ENCODE measurements at places on chromosomes 1 and 21.
A peak's percentile ranks its signal among the peaks of the same experiment; 100 is the strongest.

DNA sequence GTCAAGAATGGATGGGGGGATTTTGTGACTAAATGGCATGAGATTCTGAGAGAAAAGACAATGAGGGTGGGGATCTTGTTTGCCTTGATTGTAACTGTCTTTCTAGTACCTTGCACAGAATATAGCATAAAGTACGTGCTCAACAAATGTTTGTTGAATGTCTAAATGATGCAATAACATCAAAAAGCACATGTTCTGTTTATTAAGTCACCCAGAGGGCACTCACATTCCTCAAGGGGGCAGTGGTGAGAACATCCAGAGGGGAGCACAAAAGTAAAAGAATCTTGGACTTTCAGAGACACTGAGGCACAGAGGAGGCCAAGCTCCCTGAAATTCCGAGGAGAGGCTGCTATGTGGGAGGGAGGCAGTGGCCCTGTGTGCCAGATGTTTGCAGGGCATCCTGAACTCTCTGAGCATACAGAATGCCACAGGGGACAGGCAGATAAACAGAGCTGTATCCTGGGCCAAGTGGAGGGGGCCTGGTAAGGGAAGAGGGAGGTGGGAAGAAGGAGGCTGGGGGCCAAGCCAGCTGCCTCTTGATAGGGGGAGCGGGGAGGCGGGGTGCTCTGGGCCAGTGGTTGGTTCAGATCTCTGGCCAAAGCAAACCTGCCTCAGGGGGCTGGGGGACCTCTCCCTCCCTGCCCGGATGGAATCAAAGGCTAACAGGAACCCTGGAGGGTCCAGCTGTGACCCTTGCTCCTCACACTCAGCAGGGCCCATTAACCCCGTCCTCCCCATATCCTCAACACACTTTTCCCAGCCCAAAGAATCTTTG is 6.5 kb upstream of the ATP1A2 start:
- DNase-seq, result peak; percentile 48

- no peak for DNase-seq
These were observed 7.2 kb downstream of the RPAP2 start for GRCh38 chr1:92306020-92306419.

DNA sequence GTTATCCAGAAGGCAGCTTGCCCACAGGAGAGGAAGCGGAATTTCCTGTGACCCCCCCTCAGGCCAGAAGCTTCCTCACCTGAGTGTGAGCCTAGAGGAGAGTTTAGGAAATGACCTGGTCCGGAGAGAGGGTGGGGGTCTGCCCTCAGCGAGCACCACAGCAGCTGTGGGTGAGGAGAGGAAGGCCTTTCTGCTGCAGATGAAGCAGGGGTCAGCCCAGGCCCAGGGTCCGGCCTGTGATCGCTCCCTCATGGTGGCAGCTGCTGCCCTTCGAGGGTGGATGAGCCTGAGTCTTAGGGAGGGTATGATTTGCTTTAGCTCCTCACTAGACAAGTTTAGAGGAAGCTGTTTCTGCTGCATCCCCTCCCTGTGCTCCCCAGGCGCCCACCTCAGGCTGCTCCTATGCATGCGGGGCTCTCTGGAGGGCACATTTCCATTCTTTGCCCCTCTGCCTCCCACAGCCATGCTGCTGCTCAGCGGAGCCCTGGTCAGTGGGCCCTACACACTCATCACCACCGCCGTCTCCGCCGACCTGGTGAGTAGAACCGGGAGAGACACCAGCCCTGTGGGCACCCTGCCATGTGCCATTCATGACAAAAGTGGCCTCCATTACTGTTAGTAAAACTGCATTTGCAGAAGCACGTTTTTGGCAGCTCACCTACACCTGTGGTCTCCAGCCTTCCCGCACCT is 53.0 kb downstream of the SLC37A1 start:
- DNase-seq, result no peak

DNA sequence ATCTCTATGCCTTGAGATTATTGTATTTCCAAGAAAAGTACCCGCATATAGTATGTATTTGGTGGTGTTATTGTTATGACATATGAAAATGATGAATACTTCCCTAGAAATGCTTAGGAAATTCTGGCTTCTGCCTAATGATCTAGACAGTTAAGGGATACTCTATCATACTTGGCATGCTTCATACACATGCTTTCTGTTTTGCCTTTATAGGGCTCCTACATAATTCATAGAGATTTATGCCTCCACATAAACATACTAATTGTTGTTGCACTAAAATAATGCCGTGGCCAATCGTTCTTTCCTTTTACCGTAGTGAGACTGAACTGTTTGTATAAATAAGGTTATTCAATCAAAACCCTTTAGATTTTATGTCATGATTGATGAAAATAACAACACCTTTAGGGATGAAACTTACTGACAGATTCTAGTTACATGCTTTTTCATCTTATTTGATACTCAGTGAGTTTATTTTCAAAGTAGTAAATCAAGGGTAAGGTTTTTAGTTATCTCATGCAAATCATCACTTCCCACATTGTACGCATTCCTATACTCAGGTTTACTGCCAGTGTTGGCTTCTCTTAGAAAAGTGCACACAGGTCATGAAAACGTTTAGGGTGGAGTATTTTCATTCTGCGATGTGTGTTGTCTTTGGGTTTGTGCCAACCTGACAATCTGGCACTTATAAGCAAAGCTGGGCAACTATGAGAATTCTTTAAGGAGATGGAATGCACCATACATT is 40.5 kb upstream of the SCYL3 start:
- DNase-seq, result no peak

- DNase-seq, result no peak
These were observed 148.9 kb downstream of the PBX1 start for GRCh38 chr1:164707868-164708331.

DNA sequence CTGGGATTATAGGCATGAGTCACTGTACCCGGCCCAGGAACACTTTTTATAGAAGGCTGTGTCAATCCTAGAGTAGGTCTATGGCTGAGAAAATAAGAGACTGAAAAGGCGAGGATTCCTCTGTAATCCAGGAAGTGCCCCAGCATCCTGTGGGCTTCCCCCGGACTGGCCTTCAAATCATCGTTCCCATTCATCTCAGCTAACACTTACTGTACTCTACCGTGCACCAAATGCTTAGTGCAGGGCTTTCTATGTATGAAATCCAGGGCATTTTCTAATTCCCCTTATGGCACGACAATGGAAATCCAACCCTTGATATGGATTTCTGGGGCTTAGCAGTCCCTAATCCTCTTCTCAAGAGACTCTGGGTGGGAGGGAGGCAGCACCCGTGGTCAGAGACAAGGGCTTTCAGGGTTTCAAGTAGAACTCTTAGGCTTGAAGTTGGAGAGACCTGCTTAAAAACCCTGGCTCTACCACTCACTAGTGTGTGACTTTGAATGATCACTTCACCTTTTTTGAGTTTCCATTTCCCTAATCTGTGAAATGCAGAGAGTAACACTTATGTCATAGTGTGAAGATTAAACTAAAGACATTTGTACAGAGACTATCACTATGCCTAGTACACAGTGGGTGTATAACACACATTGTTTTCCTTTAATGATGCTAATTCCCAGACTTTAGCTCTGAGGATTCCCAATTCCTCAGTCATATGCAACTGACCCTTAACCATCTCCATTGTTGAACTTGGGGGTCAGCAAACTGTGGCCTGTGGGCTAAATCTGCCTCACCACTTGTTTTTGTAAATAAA is 20.3 kb downstream of the MECR start:
- no peak for DNase-seq

DNA sequence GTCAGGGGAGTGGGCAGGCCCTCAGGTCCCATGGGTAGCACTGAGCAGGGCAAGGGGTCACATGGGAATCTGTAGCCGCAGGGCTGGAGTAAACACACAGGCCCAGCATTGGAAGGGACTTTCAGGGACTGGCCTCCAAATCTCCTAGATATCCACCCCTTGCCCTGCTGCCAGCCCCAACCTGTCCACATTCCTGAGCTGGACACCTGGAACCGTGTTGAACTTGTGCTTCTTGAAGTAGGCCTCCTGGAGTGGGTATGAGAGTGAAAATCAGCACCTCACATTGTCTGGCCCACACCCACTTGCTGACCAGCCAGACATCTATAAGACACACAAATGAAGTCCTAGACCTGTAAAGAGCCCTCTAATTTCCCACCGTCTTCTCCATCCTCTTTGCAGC is 7.7 kb downstream of the POMGNT1 start:
- DNase-seq, result no peak

DNA sequence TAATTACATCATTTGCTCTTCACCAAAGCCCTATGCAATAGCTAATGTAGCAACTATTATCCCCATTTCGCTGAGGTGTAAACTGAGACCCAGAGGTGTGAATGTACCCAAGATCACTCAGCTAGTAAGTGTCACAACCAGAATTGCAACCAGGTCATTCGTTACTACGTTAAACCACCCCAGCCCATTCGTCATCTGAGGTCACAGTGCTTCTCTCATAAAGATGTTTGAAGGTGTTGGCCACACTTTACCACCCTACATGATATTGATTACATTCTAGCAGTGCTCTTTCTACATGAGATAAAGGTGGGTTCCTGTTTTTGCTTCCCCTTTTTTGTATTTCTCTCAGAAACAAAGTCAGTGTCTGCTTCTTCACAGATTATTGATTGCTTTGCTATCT is 195.3 kb downstream of the ZBTB18 start:
- no peak for DNase-seq

DNA sequence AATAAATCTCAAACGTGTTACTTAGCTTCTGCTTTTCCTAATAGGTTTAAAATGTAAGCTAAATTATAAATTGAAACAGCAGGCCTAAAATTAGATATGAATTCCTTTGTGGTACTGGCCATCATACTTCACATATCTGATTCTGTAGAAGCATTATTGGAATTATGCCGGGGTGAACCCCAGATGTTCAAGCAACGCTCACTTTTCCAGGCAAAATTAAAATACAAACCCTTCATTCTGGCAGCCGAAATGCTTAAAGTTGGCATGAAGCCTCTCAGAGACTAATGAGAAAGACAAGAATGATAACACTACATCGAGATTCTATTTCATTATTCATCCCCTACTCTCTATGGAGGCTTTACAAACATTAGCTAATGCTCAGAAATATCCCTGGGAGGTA is 1352.7 kb upstream of the ADGRL2 start:
- no peak for DNase-seq

- no peak for DNase-seq
These were observed 148.9 kb upstream of the IRF2BP2 start for GRCh38 chr1:234758851-234759250.

GRCh38 chr1:8184301-8184700 is 133.6 kb upstream of the SLC45A1 start:
- DNase-seq, result no peak

- DNase-seq, result no peak
These were observed 603.7 kb upstream of the CAMK1G start for GRCh38 chr1:208979776-208980175.

GRCh38 chr1:89355056-89355455 is 8.8 kb upstream of the GBP6 start:
- no peak for DNase-seq

- no peak for DNase-seq
These were observed 42.1 kb downstream of the CAMK2N1 start for GRCh38 chr1:20443703-20444586.

- no peak for DNase-seq
These were observed 28.7 kb downstream of the ABCA4 start for GRCh38 chr1:94092210-94092613.

GRCh38 chr1:88883156-88883555 is 8.2 kb downstream of the GTF2B start:
- no peak for DNase-seq

GRCh38 chr1:236027104-236027503 is 37.8 kb downstream of the NID1 start:
- DNase-seq, result no peak

- no peak for DNase-seq
These were observed 182.3 kb downstream of the BARHL2 start for GRCh38 chr1:90534663-90535295.

DNA sequence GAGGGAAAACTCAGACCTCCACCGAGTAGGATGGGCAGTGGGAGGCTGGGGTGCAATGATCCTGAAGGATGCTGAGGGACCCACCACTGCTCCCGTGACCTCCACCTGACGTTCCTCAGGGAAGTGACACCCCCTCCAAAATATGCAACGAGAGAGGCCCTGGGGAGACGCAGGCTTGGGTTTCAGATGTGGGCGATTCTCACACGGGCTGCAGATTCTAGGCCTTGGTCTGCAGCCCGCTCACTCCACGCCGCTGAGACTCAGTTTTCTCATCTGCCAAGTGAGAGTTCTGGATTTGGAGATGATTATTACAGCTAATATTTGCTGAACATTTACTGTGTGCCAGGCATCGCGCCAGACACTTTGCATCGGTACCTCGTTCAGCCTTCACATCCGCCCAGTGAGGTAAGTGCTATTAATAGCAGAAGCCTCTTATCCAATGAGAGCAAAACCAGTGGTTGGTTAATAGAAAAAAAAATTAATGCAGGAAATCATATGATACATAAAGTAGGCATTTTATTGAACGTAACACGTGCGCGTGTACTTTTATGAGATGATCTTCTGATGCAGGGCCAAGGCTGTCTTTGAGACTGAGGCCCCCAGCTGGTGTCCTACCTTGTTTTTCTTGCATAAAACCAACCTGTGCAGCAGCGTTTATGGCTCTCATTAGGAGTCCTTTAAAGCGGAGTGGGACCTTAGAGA is 102.0 kb upstream of the RUNX3 start:
- peak; percentile 27 for DNase-seq

DNA sequence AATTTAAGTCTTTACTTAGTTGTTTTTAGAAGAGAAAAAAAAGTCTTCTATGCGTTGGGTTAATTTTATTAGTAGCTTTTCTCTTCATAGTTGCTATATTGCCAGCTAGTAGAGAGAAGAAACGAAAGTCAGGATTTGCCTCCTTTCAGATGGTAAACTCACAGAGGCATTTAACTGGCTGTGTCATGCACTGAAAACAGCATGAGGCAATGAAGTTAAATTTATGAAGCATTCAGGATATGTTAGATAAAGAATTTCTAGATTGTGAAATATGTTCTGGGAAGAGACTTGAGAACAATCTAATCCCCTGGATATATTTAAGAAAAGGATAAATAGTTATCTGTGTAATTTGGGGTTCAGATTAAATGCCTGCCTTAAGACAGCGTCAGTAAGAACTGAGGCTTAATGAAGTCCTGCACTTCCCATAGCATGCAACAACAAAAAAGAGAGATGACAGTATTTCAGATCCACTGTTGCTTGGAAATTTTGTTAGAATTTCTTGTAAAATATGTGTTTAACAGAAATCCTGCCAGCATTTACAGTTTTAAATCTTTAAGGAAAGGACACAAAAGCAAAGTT is 1.7 kb downstream of the ANGPTL1 start:
- DNase-seq, result no peak

DNA sequence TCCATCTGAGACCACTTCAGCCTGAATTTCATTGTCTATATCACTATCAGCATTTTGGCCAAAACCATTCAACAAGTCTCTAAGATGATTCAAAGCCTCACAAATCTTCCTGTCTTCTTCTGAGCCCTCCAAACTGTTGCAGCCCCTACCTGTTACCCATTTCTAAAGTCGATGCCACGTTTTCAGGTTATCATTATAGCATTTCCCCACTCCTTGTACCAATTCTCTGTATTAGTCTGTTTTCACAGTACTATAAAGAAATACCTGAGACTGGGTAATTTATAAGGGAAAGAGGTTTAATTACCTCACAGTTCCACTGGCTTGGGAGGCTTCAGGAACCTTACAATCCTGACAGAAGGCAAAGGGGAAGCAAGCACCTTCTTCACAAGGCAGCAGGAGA is 158.8 kb downstream of the PTPRC start:
- no peak for DNase-seq

All from activated naive CD4-positive, alpha-beta T cell treated with anti-CD3 and anti-CD28 coated beads, Interleukin-2, amount 50 U/mL, for 16 hours (primary cell).